ENCODE measurements at places on chromosomes 11 and 22. TPM values are rescaled to one million over a fixed set of nuclear protein-coding genes. Genes with fewer than 3 reads are reported as not detected.

BCL2L13 gene
- 25.9 TPM for total RNA-seq

SUSD2 gene
- 0.31 TPM for total RNA-seq

SLC43A1 gene
- 4.6 TPM for total RNA-seq

CNTF gene
- total RNA-seq = 7.8 TPM

All from mononuclear cell (primary cell).